ENCODE measurements at places on chromosomes 13 and 19.
A peak's percentile ranks its signal among the peaks of the same experiment; 100 is the strongest.

DNA sequence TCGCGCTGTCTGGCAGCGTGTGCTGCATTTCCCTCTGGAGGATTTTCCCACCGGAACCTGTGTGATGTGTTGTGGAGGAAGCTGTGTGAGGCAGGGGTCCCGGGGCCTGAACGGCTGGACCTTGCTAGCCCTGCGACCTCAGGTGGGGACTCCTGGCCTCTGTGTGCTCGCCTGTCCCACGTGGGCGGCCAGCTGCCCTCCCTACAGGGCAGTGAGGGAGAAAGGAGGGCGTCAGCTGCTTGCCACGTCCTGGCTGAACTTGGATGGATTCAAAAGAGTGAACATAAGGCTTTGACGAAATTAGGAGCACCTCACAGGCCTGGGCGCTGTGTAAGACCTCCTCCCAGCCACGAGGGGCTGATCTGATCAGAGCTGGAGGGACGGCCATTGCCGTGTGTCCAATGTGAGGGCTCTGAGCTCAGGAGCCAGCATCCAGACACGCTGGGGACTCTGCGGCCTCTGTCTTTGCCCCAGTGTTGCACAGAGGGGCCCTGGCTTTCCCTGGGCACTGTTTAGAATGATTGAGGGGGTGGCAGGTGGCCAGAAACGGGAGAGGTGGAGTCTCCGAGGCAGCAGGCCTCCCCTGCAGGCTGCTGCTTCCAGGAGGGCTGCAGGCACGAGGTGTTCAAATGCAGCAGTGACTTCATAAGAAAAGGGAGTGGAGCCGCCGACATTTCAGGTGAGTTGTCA lies 13.0 kb downstream of the TFDP1 start:
- DNase-seq, result no peak

- no peak for DNase-seq
Observed at GRCh38 chr19:39166571-39167391, 30.0 kb upstream of the NCCRP1 start.

- no peak for DNase-seq
Observed at GRCh38 chr13:49629196-49629938, 1.1 kb downstream of the ARL11 start.

- DNase-seq, result no peak
Observed at GRCh38 chr13:57739089-57739488, 107.5 kb downstream of the PCDH17 start.

- DNase-seq, result peak; percentile 17
Observed at GRCh38 chr19:48319647-48320541, 5.5 kb upstream of the EMP3 start.

- no peak for DNase-seq
Observed at GRCh38 chr19:16571822-16572331, 338 bp downstream of the SLC35E1 start.
